ENCODE measurements at places on chromosomes 5 and 9. TPM values are rescaled to one million over a fixed set of nuclear protein-coding genes. Genes with fewer than 3 reads are reported as not detected.

IPO11 gene
- 145 TPM for total RNA-seq

PCDHB16 gene
- total RNA-seq = 0.07 TPM

SLC23A1 gene
- total RNA-seq = not detected

TAF11L5 gene
- total RNA-seq = not detected

PCDHA9 gene
- total RNA-seq = 0.07 TPM

TAF11L13 gene
- not detected for total RNA-seq

DOK3 gene
- total RNA-seq = 2.8 TPM

Data from thoracic aorta endothelial cell (primary cell).